ENCODE measurements at places on chromosomes 4 and X.
A peak's percentile ranks its signal among the peaks of the same experiment; 100 is the strongest.

DNA sequence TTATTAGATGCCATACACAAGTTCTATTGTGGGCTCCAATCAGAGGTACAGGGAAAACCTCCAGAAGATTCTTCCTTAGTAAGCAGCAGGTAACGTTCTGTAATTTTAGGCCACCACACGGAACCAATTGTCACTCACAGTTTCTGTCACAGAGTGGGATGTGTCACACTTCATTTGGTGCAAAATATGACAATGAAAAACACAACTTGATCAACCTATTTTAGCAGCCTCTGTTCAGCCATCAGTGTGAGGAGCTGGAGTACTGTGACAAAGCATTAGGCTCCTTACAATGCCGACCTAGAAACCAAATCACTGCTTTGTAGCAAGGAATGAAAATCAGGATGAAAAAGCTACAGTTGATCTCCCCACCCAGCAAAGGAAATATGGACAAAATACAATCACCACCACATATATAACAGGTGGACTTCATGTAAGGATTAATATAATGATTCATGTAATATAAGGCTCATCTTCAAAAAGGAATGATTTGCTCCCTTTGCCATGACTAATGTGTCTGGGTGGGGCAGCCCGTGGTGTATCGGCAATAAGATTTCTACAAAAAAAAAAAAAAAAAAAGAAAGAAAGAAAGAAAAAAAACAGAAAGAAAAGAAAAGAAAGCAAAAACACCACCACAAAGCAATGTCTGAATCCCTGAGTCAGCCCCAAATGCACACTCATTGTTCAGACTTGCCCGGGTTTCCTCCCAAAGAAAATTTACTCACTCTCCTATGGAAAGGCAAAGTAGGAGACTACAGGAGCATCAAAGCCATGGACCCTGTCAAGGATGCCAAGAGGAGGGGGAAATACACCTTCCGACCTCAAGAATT lies 36.0 kb downstream of the SLC9A7 start:
- DNase-seq, result no peak

DNA sequence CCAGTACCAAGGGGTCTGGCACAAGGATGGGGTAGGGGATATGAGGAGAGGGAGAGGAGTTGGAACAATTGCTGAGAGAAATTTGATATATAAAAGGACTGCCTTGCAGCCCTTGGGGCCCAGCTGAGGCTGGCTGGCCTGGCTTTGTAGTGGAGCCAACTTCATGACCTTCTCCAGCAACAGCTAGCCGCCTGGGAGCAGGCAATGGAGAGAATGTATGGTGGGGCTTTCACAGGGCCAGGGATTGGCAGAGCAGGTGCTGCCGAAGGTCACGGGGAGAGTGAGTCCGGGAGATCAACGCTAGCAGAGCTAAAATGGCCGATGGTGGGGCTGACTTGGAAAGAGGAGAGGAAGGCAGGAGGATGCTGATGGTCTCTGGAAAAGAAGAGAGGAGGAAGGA lies 120.4 kb upstream of the SMIM10 start:
- no peak for DNase-seq

DNA sequence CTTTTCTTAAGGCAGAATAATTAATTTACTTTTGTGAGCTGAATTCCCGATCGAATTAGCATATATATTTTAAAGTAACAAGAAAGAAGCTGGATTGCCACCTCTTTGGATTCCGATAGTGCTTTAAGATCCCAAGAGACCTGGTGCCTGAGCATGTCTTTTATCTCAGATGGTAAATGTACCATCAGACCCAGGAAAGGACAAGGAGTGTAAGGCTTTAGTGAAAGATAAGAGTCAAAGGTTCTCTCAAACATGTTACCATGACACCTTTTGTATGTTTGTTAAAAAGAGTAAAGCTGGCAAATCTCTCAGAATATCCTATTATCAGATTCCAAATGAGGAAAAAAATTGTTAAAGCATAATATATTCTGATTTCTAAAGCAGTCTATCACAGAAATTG lies 198.8 kb downstream of the PPP3CA start:
- DNase-seq, result no peak

DNA sequence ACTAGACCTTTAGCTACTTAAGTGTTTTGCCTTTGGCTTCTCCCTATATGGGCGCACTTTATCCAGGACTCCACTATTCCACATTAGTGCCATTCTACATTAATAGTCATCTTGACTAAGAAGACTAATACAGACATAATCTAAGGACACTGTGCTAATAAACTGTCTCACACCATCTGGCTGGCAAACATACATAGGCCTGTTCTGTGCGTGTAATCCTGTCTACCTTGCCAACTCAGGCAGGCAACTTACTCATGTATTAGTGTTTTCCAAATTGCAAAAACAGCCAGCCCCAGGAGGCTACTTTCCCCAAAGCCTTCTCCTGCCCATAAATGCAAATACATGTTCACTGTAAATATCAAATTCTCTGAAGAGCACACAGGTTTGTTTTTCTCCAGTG lies 587.3 kb downstream of the TMA16 start:
- DNase-seq, result no peak

DNA sequence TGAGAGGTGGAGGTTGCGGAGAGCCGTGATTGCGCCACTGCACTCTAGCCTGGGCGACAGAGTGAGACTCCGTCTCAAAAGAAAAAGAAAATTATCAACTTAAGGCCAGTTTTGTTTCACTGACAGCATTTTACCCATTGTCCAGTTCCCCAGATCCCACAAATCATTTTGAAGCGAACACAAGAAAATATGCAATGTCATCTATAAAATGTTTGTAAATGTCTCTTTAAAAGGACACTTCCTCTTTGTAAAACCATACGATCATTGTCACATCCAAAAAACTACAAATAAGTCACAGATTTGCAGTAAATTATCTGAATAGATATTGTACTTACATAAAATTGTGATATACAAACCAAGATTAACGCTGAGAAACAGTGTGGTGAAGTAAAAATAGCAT lies 147.6 kb downstream of the ATRX start:
- DNase-seq, result no peak

DNA sequence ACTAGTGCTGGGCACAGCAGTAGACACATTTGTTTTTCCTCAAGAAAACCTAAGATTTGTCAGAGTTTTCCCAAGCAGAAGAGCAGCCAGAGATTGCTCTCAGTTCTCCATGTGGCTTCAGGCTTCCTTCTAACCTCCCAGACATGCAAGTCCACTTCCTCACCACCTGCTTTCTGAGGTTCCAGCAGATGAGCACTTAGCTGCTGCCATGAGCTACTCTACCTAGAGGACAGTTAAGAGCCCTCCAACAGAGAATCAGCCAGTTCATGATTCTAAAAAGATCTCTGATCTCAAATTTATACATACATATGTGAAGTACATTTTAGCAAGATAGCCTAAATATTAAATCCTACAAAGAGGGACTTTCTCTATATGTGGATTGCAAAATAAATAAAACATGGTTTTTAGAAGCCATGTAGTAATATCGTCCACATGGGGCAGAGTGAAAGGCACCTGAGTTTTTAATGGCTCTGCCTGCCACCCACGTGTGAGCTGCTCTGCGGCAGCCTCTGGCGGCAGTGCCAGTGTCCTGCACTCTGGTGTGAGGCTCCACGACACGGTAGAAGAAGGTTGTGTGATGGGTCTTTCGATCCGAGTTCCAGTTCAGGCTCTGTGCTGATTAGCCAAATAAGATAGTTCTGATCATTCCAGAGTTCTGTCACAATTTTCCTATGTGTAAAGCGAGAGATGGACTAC lies 10.3 kb downstream of the CYP4V2 start:
- DNase-seq, result no peak

- DNase-seq, result no peak
Observed at GRCh38 chr4:15451181-15451865, 18.4 kb upstream of the CC2D2A start.

DNA sequence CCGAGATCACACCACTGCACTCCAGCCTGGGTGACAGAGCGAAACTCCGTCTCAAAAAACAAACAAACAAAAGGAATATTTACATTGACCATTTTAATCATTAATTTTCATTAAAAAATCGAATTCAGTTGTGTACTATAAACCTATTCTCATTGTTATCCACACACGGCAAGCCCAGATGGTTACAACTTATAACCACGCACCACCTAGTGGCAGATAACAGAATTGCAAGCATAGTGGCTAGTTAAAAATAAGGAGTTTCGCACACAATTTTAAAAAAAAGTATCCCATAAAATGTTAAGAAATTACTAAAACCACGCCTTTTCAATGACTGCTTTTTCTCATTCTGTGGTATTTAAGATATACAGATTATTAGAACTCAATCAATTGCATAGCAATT lies 25.4 kb downstream of the MBNL3 start:
- DNase-seq, result no peak

- DNase-seq, result no peak
Observed at GRCh38 chrX:72060196-72060920, 71.4 kb downstream of the RTL5 start.

- peak; percentile 37 for DNase-seq
Observed at GRCh38 chrX:131752493-131753198, 208.8 kb downstream of the OR13H1 start.

GRCh38 chr4:144901141-144901540 lies 196.9 kb downstream of the ANAPC10 start:
- no peak for DNase-seq

DNA sequence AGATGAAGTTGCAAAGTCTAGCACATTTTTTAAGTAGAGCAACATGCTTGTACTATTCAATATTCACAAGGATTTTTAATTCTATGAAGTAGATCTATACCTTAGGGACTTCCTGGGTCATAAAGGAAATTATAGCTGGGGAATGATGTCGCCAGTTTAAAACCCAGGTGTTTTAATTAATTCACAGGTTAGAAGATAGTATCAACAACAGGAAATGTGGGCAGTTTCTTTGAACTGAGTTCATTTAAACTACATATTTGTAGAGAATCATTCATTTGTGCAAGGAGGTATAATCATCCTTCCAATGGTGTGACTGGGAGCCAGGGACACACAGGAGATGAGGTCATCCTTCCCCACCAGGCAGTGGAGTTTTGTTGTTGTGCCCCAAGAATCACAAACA lies 181.3 kb upstream of the KLF3 start:
- no peak for DNase-seq

GRCh38 chr4:156575430-156576073 lies 396.0 kb downstream of the PDGFC start:
- no peak for DNase-seq

- no peak for DNase-seq
Observed at GRCh38 chr4:185343726-185344581, 51.8 kb downstream of the LRP2BP start.

DNA sequence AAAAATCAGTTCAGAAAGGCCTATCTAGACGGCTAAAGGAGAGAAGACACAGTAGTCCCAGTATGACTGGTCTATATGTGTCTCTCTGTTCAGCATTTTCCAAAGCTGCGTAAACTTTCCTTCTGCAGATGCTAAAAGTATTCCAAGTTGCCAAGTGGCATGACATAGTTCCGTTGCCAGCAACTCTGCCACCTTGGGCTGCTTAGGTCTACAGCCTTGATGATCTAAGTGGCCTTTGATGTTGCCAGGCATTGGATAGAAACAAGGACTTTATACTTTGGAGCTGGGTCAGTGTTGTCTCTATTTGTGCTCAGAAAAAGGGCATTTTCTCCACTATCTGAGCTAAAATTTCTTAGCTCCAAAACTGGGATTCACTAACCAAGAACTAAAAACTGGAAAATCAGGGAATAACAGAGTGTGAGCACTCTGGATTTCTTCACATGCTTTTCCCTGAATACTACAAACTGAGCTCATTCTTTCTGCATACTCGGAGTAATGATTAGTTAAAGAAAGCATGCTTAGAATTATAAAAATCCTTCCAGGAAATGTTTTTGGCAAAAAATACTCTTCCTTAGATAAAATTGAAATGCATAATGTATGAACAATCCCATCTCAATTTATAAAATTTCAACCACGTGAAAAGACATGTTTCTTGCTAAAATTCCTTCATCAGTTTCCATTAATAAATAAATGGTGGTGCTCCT lies 191.4 kb downstream of the ADAMTS3 start:
- DNase-seq, result no peak

- no peak for DNase-seq
Observed at GRCh38 chrX:25597551-25597950, 540.6 kb upstream of the MAGEB18 start.

DNA sequence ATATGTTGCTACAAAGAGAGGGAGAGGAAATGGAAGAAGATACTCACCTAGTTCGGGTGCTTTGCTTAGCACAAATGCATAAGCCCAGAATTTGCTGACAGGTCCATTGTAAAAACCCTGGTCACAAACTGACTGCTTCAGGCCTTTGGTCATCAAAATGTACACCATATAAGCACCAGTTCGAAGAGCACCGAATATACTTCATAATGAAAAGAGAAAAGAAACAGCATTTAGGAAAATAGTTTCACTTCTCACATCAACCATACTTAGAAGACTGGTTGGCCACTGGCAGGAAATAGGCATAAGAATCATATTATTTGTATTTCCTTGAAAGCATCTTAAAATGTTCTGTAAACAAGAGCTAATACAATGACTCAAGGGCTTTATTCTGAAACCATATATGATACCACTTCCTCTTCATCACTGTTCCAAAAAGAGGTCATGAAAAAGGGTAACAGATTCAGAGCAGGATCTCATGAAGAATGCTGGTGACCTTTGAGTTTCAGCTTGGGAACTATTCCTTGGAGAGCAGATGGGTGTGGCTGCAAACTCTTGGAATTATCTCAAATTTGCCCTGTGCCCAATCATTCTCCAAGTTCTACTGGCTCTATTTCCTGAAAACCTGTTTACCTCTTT lies 138.7 kb downstream of the ELOVL6 start:
- no peak for DNase-seq

GRCh38 chr4:6606465-6607235 lies 31.7 kb downstream of the MAN2B2 start:
- DNase-seq, result no peak

GRCh38 chr4:53376900-53377299 lies 541 bp upstream of the FIP1L1 start:
- DNase-seq, result no peak

GRCh38 chrX:25005382-25006185 lies 10.2 kb downstream of the ARX start:
- no peak for DNase-seq

GRCh38 chr4:127143460-127144195 lies 489.1 kb upstream of the INTU start:
- DNase-seq, result no peak

GRCh38 chr4:182240161-182241130 lies 2.8 kb upstream of the TENM3 start:
- no peak for DNase-seq

GRCh38 chrX:76148753-76149152 lies 24.1 kb upstream of the PBDC1 start:
- DNase-seq, result no peak

DNA sequence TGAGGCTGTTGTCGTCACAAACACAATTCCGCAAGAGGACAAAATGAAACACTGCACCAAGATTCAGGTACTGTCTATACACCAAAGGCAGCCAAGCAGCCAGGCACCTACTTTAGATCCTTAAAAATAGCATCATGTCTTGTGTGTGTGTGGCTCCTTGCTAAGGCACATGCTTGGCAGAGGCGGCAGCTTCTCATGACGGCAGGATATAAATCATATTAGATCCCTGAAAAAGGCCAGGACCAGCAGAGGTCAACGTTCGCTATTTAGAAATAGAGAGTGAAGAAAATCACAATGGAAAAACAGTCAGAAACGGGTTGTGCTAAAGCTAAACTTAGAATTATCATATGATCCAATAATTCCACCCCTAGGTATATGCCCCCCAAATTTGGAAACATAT lies 29.5 kb downstream of the PRPS2 start:
- no peak for DNase-seq

Data from stimulated activated CD8-positive, alpha-beta memory T cell treated with anti-CD3 and anti-CD28 coated beads, Interleukin-7, amount 100 ng/mL, for 1 hour (primary cell).